Fibroblast of villous mesenchyme (primary cell): ENCODE measurements at places on chromosomes 11 and 22.

DNA sequence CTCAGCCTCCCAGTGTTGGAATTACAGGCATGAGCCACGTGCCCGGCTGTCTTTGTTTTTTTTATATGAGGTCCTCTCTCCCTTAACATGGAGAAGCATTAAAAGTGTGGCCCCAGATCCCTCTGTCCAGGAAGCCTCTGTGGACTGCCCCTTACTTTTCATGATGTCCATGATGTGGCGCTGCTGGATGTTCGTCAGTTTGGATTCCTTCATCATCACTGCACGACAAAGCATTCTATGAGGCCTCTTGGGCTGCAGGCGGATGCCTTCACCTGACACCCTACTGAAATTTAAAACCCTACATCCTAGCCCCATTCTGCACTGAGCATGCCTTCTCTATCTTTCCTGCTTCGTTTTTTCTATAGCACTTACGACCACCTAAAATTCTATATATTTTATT lies 2.1 kb downstream of the C22orf23 start:
- DNase-seq: no peak

GRCh38 chr11:46597609-46598219 lies 3.9 kb upstream of the AMBRA1 start:
- peak; percentile 52 for DNase-seq

- peak; percentile 70 for DNase-seq
These were observed 53.4 kb downstream of the CD44 start for GRCh38 chr11:35192347-35192746.

DNA sequence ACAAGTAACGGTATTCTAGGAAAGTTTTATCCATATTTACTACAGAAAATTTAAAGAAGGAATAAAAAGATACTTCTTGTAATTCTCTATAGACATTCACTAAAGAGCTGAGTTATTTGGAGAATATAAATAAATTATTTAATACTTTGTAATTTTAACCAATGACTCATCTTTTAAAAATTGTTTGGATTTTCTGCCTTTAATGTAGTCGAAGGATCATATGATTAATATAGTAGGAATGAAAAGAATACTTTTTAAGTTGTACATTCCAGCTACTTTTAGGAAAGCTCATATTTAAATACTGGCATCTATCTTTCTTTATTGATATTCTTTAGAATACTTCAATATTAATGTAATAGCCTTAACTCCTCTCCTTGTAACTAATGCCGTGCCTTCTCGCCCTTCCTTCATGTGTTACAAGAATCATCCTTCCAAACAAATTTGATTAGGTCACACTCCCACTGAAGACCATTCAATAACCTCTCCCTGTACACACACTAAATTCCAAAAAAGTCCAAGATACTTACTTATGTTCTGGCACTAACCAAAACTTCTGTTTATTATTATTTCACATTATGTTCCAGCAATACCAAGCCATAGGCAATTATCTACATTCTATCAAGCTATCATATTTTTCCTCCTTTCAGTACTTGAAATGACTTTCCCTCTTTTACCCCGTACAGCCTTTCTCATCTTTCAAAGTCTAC lies 501.9 kb downstream of the CNTN5 start:
- DNase-seq: peak; percentile 10

DNA sequence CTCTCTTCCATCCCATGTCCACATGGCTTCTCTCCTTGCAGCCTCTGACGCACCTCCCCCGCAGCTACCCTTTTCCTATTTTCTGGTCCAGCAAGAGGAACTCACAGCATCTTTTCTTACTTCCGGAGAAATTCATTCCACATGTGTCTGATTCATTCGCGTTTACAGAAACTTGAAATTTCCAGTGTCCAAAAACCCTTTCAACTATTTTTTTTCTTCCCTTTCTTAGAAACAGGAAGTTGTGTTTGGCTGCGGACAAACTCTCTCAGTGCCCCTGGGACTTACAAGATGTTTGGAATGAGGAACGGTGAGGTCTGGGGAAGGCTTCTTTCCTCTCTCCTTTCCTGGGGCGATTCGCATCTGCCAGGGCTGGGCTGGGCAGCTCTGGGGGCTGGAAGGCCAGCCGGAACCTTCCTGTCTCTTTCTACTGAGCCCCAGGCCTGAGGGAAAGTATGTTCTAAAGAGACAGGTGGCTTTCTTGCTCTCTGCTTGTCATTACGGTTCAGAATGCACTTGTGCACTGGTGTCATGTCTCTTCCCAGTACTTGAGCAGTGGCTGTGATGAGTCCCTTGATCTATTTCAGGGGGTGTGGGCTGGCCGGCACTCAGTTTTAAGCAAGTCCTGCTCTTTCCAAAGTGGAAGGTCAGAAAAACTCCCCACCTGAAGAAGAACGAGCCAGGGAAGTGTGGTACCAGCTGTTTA lies 27.5 kb downstream of the ADAMTS8 start:
- peak; percentile 53 for DNase-seq

DNA sequence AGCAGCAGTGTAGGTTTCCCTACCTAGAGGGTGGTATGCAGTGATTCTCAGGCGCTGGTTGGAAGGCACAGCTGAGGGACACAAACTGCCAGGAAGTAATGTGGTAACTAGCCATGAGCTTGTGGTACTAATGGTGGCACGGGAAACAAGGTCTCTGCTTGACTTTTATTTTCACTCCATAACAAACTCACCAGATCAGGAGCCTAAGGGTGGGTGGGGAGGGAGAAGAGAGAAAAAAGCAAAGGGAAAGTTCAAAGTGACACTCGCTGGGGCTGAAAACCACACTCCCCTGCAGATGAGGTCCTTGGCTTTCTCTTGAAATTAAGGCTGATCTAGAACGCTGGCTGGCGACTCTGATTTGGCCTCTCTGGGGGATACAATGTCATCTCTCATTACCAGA lies 22.0 kb downstream of the TRAF6 start:
- DNase-seq: no peak

GRCh38 chr11:75525433-75526191 lies at the start of gene GDPD5:
GDPD5 (minus strand) TSS chr11:75525941; CDS start chr11:75477735, 48,206 bp downstream.
- peak; percentile 74 for DNase-seq

GRCh38 chr11:96335388-96335787 lies 7.6 kb downstream of the MAML2 start:
- peak; percentile 80 for DNase-seq

GRCh38 chr11:112587664-112588063 lies 327.0 kb upstream of the PLET1 start:
- DNase-seq: no peak

GRCh38 chr11:59679347-59679746 lies 10.5 kb upstream of the PATL1 start:
- DNase-seq: no peak

DNA sequence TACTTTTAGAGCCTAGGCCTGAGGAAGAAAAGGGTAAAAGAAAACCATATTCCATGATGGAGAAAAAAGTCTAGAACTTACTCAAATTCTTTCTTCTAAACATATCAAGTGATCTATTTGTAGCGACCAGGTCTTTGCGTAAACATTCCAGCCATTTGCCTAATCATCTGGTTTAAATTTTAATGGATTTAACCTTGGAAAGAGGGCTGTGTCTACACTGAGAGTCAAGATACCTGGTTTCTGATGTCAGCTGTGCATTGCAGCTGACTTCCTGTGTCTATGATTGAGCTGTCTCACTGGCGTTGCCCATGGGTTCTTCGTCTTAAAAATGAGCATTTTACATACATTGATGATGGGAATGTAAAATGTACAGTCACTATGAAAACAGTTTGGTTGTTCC lies 10.0 kb upstream of the TMEM123 start:
- no peak for DNase-seq

DNA sequence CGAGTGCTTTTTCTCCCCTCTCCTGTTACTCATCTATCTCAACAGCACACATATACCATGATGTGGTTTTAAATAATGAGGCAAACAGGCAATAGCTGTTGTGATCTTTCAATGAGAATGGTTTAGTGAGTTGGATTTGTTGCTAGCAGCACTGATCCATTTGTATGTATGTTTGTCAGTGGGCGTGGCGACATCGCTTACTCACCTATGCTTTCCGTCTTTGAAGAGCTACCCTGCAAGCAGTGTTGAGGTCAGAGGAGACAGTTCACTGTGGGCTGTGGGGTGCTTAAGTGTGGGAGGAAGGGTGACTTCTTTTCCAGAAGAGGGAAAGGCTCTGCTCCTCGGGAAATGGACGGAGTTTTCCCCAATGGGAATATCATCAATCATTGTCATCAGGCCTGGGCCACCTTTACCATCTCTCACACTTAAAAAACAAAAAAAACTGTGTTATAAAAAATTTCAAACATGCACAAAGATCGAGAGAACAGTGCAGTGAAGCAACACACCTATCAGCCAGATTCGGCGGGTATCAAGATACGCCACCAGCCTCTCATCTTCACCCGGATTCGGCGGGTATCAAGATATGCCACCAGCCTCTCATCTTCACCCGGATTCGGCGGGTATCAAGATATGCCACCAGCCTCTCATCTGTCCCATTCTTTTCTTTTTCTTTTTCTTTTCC lies 83.8 kb downstream of the TBC1D22A start:
- DNase-seq: no peak
